ENCODE measurements at places on chromosomes 5 and 9.

DNA sequence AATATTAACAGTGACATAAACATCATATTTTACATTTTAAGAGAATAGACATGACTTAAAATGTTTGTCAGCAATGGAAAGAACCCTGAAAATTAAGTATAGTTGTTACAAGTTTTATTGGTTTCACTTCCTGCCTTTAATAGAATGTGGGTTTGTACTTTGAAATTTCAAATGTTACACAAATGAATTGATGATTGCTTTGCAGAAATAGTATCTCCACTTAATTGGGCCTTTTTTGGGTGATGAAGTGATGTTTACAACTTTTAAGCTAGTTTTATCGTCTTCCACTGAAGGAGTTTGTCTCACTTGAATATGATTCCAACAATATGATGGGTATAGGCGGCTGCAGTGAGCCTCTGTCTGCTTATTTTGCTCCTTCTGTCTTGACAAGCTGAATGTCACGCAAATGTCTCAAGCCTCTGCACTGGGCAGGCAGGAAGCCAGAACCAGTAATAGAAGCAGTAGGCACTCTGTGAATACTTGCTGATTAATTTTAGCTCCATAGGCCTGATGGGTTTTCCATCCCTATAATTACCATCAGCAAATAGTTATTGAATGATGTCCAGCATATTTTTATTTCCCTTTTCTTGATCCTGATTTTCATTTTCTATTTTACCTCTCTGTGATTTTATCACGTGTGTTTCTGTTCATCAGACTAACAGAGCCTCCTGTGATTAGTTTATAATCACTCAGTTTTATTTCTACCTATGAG is 10.6 kb upstream of the NR3C1 start:
- no peak for DNase-seq

DNA sequence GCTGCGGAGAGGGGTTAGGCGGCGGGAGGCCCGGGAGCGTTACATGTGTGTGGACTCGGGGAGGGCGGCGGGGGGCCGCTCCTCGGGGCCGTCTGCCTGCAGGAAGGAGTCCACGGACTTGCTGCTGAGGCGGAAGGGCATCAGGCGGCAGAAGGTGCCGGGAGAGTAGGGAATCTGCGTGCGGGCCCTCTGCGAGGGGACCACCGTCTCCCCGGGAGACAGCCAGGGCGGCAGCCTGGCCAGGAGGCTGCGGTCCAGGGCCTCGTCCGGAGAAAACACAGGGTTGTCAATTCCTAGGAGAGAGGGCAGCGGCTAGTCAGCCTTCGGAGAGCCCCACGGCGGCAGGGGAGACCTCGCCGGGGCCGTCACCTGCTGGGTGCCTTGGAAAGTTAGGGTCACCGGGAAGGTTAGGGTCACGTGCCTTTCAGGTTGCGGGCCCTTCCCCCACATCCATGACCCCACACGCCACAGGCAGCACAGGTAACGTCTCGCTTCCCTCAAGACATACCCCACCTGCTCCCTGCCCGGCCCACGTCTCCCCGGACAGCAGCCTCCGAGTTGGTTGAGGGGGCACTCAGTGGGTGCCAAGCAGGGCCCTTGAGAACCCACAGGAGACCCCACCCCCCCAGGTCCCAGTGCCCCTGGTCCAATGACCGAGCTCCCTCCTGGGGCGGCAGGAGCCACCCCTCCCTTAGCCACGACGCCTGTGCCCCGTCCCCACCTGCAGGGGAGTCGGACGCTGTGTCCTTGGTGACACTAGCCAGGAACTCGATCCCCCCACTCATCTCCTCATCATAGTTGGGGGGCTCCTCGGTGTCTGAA is 32.1 kb downstream of the EXOC3 start:
- no peak for DNase-seq

DNA sequence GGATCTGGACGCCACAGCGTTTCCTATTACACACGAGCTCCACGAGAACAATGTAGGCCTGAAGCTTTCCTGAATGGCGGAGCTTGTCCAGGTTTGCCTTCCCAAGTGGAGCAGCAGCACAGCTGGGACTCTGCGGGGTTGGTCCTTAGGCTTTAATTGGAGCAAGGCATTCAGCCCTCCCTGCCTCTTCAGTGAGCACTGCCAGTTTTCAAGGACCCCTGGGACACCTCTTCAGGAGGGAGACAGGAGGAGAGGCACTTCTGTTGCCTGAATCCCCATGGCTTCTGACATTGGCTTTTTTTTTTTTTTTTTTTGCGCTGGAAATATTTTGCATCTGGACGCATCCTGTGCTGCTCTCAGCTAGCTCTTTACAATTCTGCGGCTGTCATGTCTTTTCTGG is 179.4 kb downstream of the SEMA6A start:
- DNase-seq, result no peak

DNA sequence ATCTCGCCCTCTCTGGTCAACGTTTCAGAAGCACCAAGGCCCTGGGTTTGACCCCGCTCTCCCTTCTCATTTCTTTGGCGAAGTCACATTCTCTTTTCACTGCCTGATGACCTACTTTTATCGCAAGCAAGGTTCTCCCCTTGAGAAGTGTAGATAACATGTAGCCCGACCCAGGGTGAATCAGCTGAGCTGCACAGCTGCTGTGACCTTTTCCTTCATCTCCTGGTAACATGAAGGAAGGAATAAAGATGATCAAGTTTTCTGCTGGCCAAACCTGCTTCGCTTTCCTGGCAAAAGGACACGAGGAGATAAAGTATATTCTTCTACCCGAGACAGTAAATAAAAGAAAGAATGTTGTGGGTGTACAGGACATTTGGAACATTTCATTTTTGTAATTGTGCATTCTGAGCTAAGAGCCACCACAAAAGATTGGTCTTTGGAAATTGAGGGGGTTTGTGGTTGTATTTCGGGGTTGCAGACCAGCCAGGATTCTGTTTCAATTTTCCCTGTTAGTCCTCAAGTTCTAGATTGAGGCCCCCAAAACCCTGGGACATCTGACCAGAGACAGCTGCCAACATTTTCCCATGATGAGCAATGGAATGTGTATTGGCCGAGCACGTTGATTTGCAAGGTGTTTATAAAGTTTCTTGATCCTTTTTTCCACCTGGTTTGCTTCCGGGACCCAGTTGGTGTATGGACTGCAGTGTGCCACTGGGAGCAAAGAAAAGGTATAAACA is 155.1 kb upstream of the ZNF462 start:
- DNase-seq, result no peak

GRCh38 chr9:16023446-16023845 is 470.6 kb downstream of the CCDC171 start:
- no peak for DNase-seq

All from activated T-helper 1 cell treated with anti-CD3 and anti-CD28 coated beads, Interleukin-2, amount 50 U/mL, for 16 hours (primary cell).